Activated CD4-positive, alpha-beta T cell treated with anti-CD3 and anti-CD28 coated beads, Interleukin-10, Interleukin-2, amounts not matched to agents 100 ng/mL and 50 ng/mL, durations not matched to agents 16 hours and 8 hours (primary cell): ENCODE measurements at places on chromosomes 4 and X.

DNA sequence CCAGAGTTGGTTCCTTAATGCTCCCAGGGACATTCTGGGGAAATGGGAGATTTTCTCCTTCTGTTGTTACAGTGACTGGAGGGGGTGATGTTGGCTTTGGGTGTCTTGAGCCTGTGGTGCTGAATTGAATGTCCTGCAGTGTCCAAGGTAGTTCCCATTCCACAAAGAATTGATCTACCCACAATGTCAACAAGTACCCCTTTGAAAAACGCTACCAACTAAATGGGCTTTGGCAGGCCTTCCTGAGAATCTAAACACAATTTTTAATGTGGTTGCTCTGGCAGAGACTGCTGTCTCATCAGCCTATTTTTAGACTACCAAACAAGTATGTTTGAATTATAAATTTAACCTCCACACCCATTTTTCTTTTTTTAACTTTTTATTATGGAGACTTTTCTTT lies 69.4 kb downstream of the CCKAR start:
- no peak for DNase-seq

DNA sequence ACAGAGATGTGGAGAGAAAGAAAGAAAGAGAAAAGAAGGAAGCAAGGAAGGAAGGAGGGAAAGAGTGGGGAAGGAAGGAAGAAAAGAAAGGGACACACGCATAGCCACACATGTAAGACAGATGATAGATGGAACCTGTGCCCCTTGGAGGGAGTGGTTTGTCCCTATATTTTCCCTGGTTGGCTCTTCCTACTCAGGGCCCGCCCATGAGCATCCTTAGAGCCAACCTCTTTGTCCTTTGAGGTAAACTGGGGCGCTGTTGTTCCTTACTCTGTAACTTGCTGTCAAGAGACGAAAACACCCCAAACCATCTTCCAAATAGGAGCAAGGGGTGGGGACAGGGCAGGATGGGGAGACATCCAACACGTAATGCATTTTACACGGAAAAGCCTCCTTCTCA lies 220.9 kb downstream of the MAML3 start:
- DNase-seq: no peak

DNA sequence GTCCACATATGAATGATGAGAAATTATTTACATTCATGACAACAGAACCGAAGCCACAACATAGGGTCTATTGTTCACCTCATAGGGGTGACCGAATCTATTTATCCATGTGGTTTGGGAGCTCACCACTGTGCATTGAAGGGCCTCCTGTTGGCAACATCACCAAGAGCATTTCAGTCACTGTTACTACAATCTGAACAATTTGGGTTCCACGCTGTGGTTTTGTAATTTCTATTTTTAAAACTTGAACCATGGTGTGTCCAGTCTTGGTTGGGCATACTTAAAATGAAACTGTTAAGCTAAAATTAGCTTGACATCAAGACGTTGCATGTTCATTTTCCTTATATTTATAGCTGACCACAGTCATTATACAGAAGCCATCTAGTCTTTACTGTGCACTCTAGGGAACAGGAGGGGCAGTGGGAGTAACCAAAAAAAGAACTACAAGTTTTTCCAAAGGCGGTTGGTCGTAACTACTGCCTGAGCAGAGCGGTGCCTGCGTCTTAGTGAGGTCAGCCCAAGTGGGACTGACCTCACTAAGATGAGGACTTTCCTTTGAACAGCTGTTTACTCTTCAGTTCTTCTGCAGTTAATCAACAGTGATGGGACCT lies 192.1 kb downstream of the SPRY1 start:
- DNase-seq: peak; percentile 6

DNA sequence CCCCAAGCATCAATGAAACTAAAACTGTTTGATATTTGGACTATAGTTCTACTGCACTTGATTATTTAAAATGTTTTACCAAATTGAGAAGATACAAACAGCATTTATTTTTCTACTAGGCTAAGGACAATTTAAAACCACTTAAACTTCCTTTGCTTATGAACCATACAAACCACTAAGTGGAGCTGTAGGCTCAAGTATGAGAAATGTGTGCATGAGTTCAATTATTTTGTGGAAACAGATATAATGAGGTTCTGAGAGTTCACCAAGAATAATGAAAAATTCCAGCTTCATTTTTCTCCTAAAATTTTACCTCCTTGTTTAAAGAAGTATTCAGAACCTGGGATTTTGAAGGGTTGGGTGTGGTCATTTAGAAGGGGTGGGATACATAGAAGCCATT lies 63.1 kb downstream of the SERPINA7 start:
- DNase-seq: peak; percentile 1

DNA sequence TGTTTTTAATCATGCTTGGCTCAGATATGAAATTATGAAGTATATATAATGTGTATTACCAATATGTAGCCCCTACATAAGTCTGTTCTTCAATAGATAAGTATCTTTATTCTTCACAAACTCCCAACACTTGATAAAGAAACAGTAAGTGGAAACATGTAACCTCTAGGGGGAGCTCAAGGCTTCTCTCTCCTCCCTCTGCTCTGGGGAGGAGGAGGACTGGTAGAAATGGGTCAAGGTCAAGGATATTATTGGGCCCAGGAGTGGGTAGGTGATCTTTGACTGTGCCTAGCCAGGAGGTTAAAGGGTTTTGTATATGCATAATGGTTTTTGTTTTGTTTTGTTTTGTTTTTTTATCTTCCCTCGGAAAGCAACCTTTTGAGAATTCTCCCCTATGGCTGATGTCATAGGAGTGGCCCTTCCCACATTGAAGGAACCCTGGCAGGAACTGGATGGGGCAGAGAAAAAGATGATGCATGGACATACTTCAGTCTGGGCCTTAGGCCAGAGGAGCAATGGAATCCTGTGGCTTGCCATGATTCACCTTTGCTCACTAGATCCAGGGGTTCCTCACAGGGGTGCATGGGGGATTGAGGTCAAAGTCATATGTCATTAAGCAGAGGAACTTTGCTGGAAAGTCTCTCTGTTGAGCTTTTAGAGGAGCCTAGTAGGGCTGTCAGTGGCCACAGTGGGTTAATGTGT lies 460.3 kb downstream of the MID1IP1 start:
- peak; percentile 54 for DNase-seq

GRCh38 chr4:20046179-20046578 lies 205.5 kb upstream of the SLIT2 start:
- DNase-seq: no peak

DNA sequence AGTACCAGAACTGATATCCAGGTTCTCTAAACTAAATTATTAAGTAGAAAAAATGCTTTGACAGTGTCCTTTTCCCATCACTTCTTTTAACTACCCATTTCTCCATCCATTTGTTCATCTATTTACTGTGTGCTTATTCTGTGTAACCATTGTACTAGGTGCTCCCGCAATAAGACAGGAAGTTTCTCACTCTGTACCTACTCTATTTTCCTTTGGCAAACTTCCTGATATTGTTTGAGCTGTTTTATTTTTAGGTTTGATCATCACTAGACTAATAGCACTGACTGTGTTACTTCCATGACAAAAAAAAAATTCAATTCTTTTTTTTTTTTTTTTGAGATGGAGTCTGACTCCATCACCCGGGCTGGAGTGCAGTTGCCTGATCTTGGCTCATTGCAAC lies 102.5 kb upstream of the CASK start:
- DNase-seq: no peak

DNA sequence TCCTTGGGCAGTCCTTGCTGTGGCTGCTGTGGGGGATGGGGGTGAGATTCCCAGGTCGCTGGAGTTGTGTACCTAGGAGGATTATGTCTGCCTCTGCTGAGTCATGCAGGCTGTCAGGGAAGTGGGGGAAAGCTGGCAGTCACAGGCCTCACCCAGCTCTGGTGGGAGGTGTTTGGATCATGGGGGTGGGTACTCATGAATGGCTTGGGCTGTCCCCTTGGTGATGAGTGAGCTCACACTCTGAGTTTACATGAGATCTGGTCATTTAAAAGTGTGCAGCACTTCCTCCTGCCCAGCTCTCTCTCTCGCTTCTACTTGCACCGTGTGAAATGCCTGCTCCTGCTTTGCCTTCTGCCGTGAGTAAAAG lies 24.6 kb upstream of the PDLIM3 start:
- DNase-seq: no peak

DNA sequence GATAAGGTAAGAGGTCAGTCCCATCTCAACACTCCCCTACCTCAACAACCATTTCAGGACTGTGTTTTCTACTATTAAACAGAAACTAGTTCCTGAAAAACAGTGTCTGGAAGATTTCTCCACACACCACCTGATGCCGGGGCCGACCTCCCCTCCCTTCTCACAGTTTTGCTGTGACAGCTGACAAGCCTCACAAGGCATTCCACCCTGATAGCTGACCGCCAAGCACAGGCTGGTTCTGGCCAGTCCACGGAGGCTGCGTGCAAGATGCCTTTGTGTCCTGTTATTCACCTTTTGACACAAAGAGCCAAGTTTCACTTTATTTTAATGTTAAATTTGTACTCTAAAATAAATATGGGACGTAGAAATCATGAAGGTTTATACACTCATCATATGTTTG lies 758.6 kb downstream of the PDHA2 start:
- no peak for DNase-seq
